ENCODE measurements at places on chromosomes 7 and 10.
A peak's percentile ranks its signal among the peaks of the same experiment; 100 is the strongest.

- no peaks in the 10 kb centered on the region for H3K36me3 ChIP-seq
- no peak for DNase-seq
- no peaks in the 10 kb centered on the region for H3K4me1 ChIP-seq
- H3K27ac ChIP-seq, result no peak overlapping the region
- no peak overlapping the region for H3K4me3 ChIP-seq
Measured at GRCh38 chr10:132129431-132129830, 57.3 kb upstream of the DPYSL4 start.

DNA sequence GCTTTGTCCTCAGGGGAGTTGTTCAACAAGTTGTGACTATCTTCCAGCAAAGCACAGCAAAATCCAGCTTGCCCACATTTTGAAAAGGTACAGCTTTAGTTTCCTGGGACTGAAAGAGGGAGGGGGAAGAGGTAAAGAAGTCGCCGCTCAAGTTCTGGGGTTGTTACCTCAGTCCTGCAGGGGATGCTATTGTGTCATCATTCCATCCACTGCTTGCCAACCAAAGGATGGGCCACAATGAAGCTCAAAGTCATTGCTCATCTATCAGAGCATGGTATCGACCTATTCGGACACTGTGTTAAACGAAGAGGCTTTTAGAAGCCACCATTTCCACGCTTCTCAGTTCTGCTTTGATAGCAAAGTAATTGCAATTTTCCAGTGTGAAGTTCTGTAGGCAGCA, 34.3 kb downstream of the NPY start:
- no peak overlapping the region for H3K4me3 ChIP-seq
- H3K4me1 ChIP-seq, result no peaks in the 10 kb centered on the region
- no peak for DNase-seq
- no peaks in the 10 kb centered on the region for H3K36me3 ChIP-seq
- no peak overlapping the region for H3K27ac ChIP-seq
- H3K27me3 ChIP-seq, result no peaks in the 10 kb centered on the region

DNA sequence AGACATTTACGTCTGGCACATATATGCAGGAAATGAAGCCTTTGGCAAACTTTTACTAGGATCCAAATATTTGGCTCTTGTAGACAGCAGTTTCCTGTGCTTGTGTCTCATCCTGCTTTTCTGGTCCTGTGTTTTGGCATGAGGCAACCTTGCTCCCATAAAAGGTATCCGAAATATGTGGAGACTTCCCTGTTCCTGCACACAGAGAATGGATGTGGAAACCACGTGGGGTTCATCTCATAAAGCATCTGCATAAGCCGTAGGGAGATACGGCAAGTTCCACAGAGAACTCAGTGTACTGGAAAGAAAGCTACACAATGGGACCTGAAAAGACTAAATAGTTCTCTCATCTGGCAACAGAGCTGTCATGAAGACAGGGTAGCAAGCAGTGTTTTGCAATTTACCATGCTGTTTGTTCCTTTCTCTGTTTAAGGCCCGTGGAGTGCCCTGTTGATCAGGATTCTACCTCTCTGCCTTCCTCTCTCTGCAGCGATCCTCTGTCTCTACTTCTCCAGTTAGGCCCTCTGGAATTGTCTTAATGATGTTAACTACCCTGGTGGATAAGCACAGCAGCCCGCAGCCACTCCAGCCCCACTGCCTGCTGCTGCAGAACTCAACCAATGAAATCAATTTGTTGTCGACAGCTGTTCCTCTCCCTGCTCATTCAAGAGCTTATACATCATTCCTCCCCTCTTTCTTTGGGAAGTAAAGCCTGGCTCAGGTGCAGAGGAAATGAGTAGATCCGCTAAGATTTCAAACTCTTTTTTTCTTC, 293.6 kb downstream of the CSTF2T start:
- DNase-seq, result no peak
- H3K4me3 ChIP-seq, result no peak overlapping the region
- no peak overlapping the region for H3K27ac ChIP-seq
- no peaks in the 10 kb centered on the region for H3K27me3 ChIP-seq

- H3K4me1 ChIP-seq, result peaks cover 32% of the 10 kb centered on the region
- peak overlapping the region; percentile 9 for H3K27ac ChIP-seq
- H3K27me3 ChIP-seq, result no peaks in the 10 kb centered on the region
- no peaks in the 10 kb centered on the region for H3K36me3 ChIP-seq
Measured at GRCh38 chr10:119653209-119653608, 2.0 kb downstream of the BAG3 start.

DNA sequence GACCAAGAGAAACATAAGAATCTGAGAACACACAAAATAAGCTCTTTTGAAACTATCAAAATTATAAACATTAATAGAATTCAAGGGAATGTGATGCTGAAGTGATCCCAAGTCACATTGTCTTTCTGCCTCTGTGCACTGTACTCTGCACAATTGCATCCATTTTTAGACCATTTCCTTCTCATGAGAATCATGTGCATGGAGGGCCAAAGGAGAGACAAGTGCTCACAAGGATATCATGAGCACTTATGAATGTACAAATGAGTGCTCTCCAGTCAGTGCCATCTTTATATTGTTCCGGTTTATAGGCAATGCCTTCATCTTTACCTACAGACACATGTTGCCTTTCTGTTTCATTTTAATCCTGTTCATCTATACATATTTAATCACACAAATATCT, 36.9 kb downstream of the MET start:
- no peak overlapping the region for H3K27ac ChIP-seq
- H3K36me3 ChIP-seq, result no peaks in the 10 kb centered on the region
- no peaks in the 10 kb centered on the region for H3K27me3 ChIP-seq

GRCh38 chr7:155194382-155195140, 103.1 kb upstream of the INSIG1 start:
- H3K27ac ChIP-seq, result no peak overlapping the region
- no peaks in the 10 kb centered on the region for H3K36me3 ChIP-seq
- H3K4me1 ChIP-seq, result peaks cover 8% of the 10 kb centered on the region
- no peaks in the 10 kb centered on the region for H3K27me3 ChIP-seq

- DNase-seq, result no peak
- no peak overlapping the region for H3K27ac ChIP-seq
- no peaks in the 10 kb centered on the region for H3K36me3 ChIP-seq
- H3K27me3 ChIP-seq, result no peaks in the 10 kb centered on the region
- H3K4me3 ChIP-seq, result peak overlapping the region; percentile 99
- H3K4me1 ChIP-seq, result peaks cover 22% of the 10 kb centered on the region
Measured at GRCh38 chr10:103969857-103970627, 3.1 kb downstream of the SLK start.

GRCh38 chr7:139825666-139826290, 3.3 kb upstream of the TBXAS1 start:
- H3K4me1 ChIP-seq, result no peaks in the 10 kb centered on the region
- H3K36me3 ChIP-seq, result no peaks in the 10 kb centered on the region
- no peak overlapping the region for H3K27ac ChIP-seq
- H3K4me3 ChIP-seq, result no peak overlapping the region
- H3K27me3 ChIP-seq, result no peaks in the 10 kb centered on the region
- no peak for DNase-seq

DNA sequence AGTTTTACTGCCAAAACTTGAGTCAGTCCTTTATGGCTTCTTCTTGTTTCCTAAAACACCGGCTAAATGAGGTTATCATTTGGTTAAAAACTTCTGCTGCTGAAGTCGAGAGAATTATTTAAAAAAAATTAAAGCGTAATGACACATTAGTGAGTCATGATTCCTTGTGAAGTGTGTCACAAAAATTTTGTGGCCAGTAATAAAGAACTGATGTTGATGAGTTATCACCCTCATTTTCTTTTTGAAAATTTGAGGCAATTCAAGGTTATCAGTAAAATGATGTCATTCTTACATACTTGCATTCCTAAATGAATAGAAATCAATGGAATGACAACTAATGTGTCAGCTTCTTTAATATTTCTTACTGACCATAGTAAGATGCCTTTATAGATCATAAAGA, 427.4 kb downstream of the SORCS3 start:
- H3K4me1 ChIP-seq, result no peaks in the 10 kb centered on the region
- no peak overlapping the region for H3K27ac ChIP-seq
- H3K4me3 ChIP-seq, result no peak overlapping the region
- no peak for DNase-seq
- no peaks in the 10 kb centered on the region for H3K36me3 ChIP-seq
- no peaks in the 10 kb centered on the region for H3K27me3 ChIP-seq

- no peak overlapping the region for H3K4me3 ChIP-seq
- H3K27ac ChIP-seq, result no peak overlapping the region
- no peak for DNase-seq
- H3K27me3 ChIP-seq, result no peaks in the 10 kb centered on the region
- H3K4me1 ChIP-seq, result no peaks in the 10 kb centered on the region
- H3K36me3 ChIP-seq, result no peaks in the 10 kb centered on the region
Measured at GRCh38 chr7:22406715-22407114, 49.8 kb upstream of the RAPGEF5 start.

DNA sequence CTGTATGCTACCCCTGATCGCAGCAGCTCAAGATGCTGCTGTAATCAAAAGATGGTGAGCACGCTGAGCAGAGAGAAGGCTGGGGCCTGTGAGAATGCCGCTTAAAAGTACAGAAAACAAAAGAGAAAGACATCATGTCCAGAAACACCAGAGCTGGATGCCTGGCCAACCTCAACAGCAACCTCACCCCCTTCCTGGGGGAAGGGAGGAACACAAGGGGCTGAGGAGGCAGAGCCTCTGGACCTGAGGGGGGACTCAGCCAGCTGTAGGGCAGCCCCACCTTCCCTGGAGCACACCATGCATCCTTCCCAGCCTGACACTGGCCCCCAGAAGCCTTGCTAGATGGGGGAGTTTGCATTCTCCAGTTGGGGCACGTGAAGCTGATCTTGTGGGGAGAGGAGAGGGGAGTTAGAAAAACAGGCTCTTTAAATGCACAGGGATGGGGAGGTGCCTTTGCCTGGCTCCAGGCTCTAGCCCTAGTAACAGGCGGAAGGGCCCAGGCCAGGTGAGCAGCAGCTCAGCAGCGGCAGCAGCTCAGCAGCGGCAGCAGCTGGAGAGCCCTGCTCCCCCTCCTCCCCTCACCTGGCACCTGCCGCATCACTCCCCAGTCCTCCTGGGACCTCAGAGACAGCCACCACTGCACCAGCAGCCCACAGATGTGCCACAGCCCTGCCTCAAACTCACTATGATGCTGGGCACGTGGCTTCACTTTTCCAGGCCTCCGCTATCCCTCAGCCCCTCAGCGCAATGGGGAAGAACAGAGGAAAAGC, 156.3 kb downstream of the NEURL1 start:
- H3K36me3 ChIP-seq, result no peaks in the 10 kb centered on the region
- H3K27me3 ChIP-seq, result no peaks in the 10 kb centered on the region
- H3K4me1 ChIP-seq, result peaks cover 60% of the 10 kb centered on the region
- H3K4me3 ChIP-seq, result no peak overlapping the region
- H3K27ac ChIP-seq, result no peak overlapping the region

- H3K27ac ChIP-seq, result no peak overlapping the region
- H3K27me3 ChIP-seq, result no peaks in the 10 kb centered on the region
- H3K36me3 ChIP-seq, result no peaks in the 10 kb centered on the region
- H3K4me1 ChIP-seq, result no peaks in the 10 kb centered on the region
- no peak for DNase-seq
Measured at GRCh38 chr10:17607603-17608332, 9.4 kb downstream of the HACD1 start.

DNA sequence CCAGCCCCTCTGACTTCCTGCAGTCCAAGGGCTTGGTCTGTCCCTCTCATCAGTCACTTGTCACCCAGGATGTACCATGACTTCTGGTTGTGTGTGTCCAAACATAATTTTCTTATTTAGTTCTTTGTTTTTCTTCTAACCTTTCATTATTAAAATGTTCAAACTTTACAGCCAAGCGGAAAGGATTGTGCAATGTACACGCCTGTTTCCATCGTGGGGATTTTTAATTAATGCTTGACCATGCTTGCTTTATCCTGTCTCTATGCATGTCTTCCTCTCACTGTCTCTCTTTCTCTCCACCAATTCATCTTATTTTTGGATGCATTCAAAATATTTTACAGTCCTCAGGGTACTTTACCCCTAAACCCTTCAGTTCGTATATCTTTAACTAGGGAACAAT, 26.2 kb upstream of the ZNF488 start:
- no peak overlapping the region for H3K27ac ChIP-seq
- DNase-seq, result no peak
- no peak overlapping the region for H3K4me3 ChIP-seq
- no peaks in the 10 kb centered on the region for H3K4me1 ChIP-seq
- no peaks in the 10 kb centered on the region for H3K36me3 ChIP-seq

GRCh38 chr7:156460858-156461627, 179.5 kb upstream of the RNF32 start:
- no peak overlapping the region for H3K4me3 ChIP-seq
- no peaks in the 10 kb centered on the region for H3K27me3 ChIP-seq

GRCh38 chr7:2787251-2787951, 56.7 kb downstream of the GNA12 start:
- no peak overlapping the region for H3K4me3 ChIP-seq
- DNase-seq, result no peak
- no peaks in the 10 kb centered on the region for H3K27me3 ChIP-seq
- no peak overlapping the region for H3K27ac ChIP-seq
- H3K36me3 ChIP-seq, result peaks cover 2% of the 10 kb centered on the region

- H3K4me1 ChIP-seq, result no peaks in the 10 kb centered on the region
- no peak overlapping the region for H3K27ac ChIP-seq
- no peaks in the 10 kb centered on the region for H3K27me3 ChIP-seq
Measured at GRCh38 chr7:107613439-107613838, 33.4 kb downstream of the BCAP29 start.

- DNase-seq, result no peak
- H3K36me3 ChIP-seq, result no peaks in the 10 kb centered on the region
- H3K4me1 ChIP-seq, result no peaks in the 10 kb centered on the region
Measured at GRCh38 chr10:26781797-26782196, 79.0 kb downstream of the ABI1 start.

GRCh38 chr10:83983578-83984255, 155.6 kb upstream of the GHITM start:
- no peaks in the 10 kb centered on the region for H3K27me3 ChIP-seq
- no peak overlapping the region for H3K27ac ChIP-seq
- H3K4me1 ChIP-seq, result no peaks in the 10 kb centered on the region

- peak overlapping the region; percentile 79 for H3K27ac ChIP-seq
- no peaks in the 10 kb centered on the region for H3K27me3 ChIP-seq
- no peak for DNase-seq
Measured at GRCh38 chr7:106177738-106178592, 65.9 kb upstream of the SYPL1 start.

GRCh38 chr7:44307905-44308595, 17.3 kb downstream of the CAMK2B start:
- no peak overlapping the region for H3K4me3 ChIP-seq
- no peaks in the 10 kb centered on the region for H3K27me3 ChIP-seq
- H3K27ac ChIP-seq, result no peak overlapping the region
- H3K36me3 ChIP-seq, result no peaks in the 10 kb centered on the region
- H3K4me1 ChIP-seq, result no peaks in the 10 kb centered on the region

GRCh38 chr7:145064114-145064513, 228.3 kb upstream of the TPK1 start:
- no peaks in the 10 kb centered on the region for H3K36me3 ChIP-seq
- no peak for DNase-seq
- H3K4me1 ChIP-seq, result no peaks in the 10 kb centered on the region
- H3K27me3 ChIP-seq, result no peaks in the 10 kb centered on the region
- no peak overlapping the region for H3K4me3 ChIP-seq
- no peak overlapping the region for H3K27ac ChIP-seq

- H3K27me3 ChIP-seq, result no peaks in the 10 kb centered on the region
- H3K4me3 ChIP-seq, result no peak overlapping the region
- no peak overlapping the region for H3K27ac ChIP-seq
- DNase-seq, result no peak
- peaks cover 6% of the 10 kb centered on the region for H3K4me1 ChIP-seq
Measured at GRCh38 chr10:110273474-110273873, 31.2 kb downstream of the SMNDC1 start.

GRCh38 chr7:47502240-47502877, 79.6 kb downstream of the TNS3 start:
- H3K27me3 ChIP-seq, result no peaks in the 10 kb centered on the region
- H3K4me1 ChIP-seq, result peaks cover 42% of the 10 kb centered on the region
- no peak for DNase-seq
- peak overlapping the region; percentile 30 for H3K27ac ChIP-seq
- no peak overlapping the region for H3K4me3 ChIP-seq

Measured in liver (tissue), 10 donors.